ENCODE measurements at places on chromosomes 1 and 21. TPM values are rescaled to one million over a fixed set of nuclear protein-coding genes. Genes with fewer than 3 reads are reported as not detected.

DNA sequence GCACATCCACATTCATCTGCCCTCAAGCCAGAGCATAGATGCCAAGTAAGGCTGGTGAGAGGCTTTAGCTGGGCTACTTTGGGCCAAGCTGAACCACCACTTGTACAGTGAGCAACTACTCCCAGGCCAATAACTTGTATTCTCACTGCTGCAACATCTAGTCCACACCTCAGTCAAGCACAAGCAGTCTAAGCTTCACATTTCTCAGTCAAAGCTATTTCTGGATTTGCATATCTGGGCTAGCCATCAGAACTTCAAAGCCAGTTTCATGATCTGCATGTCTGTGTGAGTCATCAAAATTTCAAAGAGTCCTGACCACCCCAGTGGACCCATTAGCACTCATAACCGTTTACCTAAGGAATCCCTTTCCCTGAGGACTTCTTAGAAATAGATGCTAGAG is 77.7 kb upstream of the DIRAS3 start:
- DNase-seq: no peak

GRCh38 chr21:17536381-17536780 is 23.5 kb downstream of the CXADR start:
- DNase-seq: no peak

DNA sequence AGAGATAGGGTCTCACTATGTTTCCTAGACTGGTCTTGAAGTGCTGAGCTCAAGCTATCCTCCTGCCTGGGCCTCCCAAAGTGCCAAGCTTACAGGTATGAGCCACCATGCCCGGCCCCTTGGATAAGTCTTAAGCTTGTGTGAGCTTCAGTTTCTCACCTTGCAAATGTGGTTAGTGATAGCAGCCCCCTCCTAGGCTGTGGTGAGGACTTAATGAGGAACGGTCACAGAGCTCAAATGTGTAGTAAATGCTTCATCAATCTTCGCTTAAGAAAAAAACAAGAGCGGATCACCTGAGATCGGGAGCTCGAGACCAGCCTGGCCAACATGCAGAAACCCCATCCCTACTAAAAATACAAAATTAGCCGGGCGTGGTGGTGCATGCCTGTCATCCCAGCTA is 3.0 kb downstream of the CNR2 start:
- DNase-seq: no peak

IL19 gene
- not detected for total RNA-seq

CA14 gene
- total RNA-seq: 5.6 TPM
